Body of pancreas (tissue), 4 donors: ENCODE measurements at places on chromosomes 4 and X. TPM values are rescaled to one million over a fixed set of nuclear protein-coding genes. Genes with fewer than 3 reads are reported as not detected.

- DNase-seq: no peak
Observed at GRCh38 chr4:108155373-108155772, 13.4 kb downstream of the LEF1 start.

DNA sequence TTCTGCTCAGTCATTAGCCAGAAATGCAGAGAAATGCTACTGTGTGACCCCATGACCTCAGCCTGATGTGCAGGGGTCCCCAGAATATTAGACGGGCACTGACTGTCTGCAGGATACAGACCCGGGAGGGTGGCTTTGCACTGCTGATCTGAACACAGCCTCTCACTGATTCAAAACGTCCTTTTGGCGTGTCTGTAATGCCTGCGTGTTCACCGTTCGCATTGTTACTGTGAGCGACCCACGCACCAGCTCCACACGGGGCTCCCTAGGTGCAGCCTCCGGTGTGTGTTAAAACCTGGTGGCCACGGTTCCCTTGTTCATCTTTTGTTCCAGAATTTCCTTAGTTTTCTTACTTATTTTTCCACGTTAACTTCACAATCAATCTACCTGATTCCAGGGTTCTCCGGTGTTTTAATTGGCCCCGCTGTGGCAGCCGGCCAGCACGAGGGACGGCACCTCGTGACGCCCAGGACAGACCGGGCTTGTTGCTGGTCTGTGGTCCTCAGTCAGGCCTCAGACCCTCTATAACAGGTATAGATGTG lies 32.0 kb upstream of the SPON2 start:
- DNase-seq: no peak

- DNase-seq: no peak
Observed at GRCh38 chr4:48801016-48801715, 21.1 kb upstream of the FRYL start.

DNA sequence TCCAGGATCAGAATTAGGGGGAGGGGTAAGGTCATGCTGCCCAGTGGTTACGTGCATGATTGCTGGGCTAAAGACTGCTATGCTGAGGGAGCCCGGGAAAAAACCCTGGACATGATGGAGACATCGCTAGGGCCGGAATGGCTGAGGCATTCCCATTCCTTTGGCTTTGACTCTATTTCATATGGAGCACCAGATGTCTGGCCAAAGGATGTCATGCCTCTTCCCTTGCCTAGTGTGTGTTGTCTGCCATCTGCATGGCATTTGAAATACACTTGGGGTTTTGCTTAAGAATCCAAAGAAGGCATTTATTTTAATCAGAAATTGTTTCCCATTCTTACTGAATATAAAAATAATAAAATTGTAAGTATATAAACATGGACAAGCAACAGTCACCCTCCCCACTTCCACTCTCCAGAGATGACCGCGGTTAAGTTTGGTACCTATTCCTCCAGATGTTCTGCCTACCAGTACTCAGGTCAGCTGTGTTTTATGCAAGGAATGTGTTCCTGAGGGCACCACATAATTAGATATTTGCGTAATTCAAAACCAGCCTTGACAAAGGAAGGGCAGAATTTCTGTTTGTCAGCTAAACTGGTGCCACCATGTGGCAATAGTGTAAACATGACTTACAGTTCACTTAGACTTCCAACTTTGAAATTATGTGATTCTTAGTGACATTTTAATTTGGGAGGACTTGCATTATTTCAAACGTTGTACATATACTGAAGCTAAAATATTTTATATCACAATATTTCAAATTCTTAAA lies 105.9 kb downstream of the CT47B1 start:
- DNase-seq: no peak

DNA sequence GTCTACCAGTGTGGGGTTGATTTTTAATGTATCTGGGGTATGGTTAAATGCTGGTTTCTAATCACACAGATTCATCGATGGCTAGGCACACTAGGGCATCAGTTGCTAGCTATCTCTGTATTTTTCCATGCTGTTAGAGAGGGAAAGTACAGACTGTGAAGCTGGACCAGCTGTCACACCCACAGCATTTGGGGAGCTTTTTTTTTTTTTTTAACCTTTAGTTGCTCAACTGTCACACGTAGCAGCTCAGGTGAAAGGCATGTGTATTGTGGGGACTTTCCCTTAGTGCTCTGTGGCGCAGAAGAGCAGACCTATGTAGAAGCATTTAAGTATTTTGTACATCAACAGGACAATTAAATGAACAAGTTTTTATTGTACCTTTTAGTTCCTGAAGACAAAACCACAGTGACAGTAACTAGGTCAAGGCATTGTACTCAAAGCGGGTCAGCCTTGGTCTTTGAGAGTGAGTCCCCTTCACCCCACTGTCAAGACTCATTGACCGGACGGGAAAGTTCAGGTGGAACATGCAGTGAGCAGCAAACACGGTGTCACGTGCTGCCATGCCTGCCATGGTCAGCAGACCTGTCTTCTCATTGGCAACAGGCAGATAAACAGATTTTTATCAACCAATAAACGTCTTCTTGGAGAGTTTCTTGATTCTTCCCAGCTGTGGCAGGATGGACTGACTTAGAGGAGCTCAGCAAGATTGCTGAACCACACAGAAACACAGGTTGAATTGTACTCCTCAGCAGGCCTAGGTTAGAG lies 65.3 kb downstream of the CASP3 start:
- no peak for DNase-seq

DNA sequence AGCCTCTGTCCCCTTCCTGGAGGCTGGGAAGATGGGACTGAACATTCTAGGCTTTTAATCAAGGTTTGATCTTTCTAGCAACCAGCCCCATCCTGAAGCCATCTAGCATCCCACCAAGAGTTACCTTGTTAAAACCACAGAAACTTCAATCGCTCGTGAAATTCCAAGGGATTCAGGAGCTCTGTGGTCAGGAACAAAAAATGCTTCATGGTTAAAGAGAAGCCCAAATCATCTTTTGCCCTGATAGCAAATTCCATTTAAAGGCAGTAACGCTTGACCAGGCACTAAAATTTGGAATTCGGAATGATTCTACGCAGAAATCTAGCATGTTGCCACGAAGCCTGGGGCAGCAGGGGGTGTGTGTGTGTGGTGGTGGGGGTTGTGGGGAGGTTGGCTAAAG lies 47.8 kb downstream of the CASP6 start:
- no peak for DNase-seq

DNA sequence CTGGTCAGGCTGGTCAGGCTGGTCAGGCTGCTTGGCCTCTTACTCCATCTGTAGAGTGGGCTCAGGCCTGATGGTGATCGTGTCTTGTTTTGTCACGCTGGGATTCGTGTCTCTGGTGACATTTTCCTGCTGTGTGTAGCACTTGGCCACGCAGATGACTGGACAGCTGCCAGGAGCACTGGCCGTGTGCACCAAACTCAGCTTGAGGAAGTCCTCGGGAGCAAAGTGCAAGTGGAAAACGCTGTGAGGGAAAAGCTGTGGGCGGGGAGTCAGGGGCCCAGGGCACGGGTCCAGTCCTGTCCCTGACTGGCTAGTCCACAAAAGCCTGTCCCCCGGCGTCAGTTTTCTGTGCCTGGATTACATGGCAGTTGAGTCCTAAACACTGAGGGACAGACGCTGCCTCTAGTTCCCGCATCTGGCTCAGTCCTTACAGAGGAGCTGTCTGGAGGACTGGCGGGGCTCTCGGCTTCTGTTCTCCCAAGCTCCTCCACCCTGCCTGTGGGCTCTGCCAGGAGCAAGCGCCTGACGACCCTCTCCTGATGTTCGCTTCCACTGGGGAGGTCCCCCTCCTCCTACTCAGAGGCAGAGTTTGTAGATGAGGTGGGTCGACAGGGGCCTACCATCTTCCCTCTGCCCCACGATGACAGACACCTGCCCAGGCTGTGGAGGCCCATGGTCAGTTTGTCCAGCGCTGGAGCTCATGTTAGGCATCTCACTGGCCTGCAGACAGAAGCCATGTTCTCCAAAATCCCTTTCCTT lies 35.9 kb upstream of the GRPEL1 start:
- peak; percentile 87 for DNase-seq

GRCh38 chr4:36220776-36221175 lies 23.5 kb downstream of the ARAP2 start:
- no peak for DNase-seq

DNA sequence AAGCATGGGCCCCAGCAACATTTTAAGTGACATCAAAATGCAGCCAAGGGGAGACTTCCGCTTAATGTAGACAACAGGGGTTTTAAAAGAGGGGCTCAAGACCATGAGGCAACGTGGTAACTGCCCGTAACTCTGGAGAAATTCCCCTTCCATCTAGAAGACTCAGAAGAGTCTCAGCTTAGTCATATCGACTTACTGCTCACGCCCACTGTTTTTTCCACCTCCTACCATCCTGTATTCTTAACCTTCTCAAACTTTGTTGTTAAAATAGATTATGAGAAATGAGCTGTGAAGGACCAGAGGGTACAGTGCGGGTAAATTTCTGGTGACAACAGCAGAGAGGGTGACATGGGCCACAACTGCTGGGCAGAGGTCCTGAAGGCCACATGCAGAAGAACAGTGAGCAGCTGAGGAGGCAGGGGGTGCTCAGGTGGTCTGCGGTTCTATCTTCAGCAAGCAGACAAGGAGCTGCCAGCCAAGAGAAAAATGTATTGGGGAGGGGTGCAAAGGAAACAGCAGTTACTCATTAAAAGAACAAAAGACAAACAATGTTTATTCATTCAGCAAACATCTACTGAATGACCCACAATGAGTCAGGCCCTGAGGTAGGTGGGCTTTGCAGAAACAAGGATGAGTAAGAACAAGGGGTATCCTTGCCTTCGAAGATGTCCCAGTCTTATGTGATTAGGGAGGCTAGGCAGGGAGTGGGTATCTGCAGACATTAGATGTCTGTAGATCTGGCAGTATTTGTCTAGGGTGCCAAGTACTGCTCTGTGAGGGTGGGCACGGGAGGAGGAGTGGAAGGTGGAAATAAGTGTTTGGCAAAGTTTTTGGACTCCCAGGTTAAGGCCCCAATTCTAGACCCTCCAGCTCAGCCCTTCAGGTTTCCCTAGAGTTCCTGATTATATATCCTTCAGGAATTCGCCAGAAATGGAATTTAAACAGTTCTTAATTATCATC lies 175.3 kb downstream of the TSPAN5 start:
- DNase-seq: no peak

DNA sequence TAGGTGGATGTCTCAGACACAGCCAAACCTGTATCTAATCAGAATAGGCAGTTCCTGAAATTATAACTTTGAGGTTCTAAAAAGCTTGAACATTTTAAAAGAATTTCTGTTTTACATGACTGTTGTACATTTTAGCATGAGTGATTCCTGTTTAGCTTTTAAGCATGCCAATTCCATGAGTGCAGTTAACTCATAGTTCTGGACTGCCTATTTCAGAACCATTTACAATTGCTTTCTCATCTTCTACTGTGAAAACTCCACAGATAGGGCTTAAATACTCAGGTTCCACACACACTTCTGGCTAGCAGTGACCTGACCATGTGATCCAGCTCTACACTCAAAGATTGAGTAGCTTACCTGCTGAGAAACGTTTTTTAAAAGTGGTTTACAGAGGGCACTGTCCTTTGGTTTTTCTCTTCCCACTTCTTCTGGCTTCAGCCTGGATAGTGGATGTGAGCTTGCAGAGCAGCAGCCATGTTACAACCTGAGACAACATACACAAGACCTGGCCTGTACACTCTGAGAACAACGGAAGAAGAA lies 280.8 kb downstream of the ANKRD50 start:
- DNase-seq: no peak

GRCh38 chr4:94345969-94346368 lies 3.3 kb upstream of the HPGDS start:
- DNase-seq: no peak

DNA sequence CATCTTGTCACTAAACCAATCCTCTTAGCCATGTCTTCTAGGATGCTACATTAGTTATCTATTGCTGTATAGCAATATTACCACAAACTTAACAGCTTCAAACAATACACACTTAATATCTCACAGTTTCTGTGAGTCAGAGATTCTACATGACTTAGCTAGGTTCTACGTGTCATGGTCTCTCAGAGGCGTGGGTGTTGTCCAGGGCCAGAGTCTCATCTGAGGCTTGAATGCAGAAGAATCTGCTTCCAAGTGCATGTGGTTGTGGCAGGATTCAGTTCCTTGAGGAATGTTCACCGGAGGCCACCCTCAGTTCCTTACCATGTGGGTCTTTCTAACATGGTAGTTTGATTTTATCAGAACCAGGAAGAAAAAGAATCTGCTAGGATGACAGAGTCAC lies 26.4 kb downstream of the PPP1R2C start:
- no peak for DNase-seq

- no peak for DNase-seq
Observed at GRCh38 chr4:56666279-56666678, 14.8 kb downstream of the HOPX start.

DNA sequence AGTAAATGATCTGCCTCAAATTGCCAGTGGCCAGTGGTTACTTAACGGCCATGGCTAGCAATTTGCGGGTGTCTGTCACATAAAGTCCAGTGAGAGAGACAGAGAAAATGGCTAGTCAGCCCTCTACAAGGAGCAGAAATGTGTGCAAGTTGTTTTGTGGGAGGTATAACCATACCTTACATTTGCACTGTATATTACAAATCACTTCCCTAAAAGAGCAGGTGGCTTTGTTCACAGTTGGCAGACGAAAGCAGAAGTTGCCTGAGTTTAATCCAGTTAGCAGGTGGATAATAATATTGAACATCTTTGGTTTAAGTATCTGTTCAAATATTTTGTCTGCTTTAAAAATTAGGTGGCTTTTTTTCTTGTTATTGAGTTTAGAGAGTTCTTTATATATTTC lies 15.6 kb downstream of the SRPX start:
- DNase-seq: no peak

Gene CLDN2
- 0.33 TPM for total RNA-seq

Gene ARHGEF38
- total RNA-seq: 22.4 TPM

Gene EREG
- not detected for total RNA-seq

Gene CAPN6
- 6.9 TPM for total RNA-seq
